ENCODE measurements at places on chromosomes 12 and 14.

GRCh38 chr12:65430571-65431306 lies 152.3 kb downstream of the MSRB3 start:
- DNase-seq = no peak

DNA sequence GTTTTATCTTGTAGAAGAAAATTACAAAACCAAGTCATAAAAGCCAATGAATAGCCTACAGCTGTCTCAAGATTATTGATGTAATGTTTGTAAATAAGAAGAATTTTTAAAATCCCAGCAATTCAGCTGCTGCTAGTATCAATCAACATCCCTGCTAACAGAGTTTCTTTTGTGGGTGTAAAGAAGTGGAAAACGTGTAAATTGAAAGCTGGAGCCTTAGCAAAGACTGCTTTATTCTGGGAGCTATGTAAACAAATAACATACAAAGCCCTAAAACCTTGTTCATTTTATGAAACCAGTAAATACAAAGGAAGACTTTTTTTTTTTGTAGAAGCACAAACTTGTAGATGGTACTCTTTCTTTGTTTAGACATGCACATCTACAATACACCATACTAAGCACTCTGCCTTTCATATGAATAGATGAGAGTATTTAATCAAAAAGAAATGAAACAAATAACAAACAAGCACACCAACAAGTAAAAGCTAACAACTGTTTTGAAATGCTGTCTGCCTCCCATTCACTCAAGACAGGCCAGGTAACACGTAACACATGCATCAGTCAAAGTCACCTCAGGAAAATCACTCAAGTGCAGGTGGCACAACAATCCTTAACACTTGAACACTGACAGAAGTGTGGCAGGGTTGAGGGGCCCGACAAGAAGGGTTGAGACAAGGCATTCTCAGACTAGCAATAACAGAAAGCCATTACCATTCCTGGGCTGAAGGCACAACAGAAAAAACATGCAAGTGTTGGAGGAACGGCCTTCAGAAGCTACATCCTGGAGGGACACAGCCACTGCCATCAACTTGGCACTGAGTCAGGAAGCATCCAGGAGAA lies 1364.0 kb upstream of the SEL1L start:
- no peak for DNase-seq

GRCh38 chr12:112239881-112240280 lies 114.5 kb downstream of the TRAFD1 start:
- no peak for DNase-seq

DNA sequence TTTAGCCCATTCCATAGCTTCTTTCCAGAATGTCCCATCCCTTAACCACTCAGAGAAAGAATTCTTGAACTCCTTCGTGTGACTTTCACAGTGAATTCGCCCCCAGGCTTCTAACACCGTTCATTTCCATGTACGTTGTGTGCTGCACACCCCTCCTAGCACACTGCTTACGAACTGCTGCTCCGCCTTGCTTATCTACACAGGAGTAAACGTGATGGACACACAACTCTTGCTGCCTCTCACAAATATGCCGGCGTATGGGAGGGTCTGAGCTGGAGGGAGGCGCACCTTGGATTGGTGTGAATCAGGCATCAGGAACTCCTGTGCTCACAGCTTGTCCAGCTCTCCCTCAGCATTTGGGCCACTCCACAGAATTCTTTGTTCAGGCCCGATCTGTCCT lies 3.9 kb upstream of the ADGRD1 start:
- DNase-seq = no peak

DNA sequence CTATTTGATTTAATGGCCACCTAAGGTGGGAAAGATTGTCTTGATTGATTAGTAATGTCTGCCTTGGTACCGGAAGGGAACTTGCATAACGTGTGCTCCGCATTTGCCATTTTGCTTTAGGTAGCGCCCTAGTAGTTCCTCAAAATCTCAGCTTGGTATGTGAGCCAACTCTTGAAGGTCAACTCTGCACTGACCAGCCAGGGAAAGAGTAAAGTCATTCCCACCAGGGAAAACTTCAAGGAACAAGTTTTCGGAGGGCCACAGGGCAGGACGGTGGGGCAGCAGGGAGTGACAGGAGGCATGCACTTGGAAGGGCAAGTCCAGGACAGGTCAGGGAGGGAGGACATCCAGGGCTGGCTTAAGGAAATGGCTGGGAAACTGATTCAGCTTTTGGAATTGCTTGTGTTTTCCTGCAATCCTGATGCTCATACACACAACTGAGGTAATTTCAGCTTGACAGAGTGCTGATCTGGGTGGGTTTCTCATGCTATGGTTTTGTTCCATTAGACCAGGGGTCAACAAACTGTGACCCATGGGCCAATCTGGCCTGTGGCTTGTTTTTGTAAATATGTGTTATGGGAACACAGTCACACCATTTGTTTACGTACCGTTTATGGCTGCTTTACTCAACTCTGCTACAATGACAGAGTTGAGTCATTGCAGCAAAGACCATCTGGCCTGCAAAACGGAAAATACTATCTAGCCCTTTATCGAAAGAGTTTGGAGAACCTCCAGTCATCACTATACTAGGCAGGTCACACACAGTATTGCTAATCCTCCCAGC lies 184.5 kb downstream of the RBM19 start:
- DNase-seq = no peak

DNA sequence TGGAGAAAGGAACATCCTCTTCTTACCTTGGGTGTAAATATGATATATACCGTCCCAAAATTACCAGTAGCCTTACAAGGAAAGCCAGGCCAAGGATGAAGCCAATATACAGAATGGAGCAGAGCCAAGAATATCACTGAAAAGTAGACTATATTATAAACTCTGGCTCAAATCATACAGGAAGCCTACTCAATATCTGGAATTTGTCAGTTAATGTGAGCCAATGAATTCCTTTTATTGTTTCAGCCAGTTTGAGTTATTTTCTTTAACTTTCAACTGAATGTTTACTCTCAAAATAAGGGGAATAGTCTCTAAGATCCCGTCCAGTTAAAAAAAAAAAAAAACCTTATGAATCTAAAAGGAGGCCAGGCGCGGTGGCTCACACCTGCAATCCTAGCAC lies 9.8 kb upstream of the DENND5B start:
- DNase-seq = no peak

DNA sequence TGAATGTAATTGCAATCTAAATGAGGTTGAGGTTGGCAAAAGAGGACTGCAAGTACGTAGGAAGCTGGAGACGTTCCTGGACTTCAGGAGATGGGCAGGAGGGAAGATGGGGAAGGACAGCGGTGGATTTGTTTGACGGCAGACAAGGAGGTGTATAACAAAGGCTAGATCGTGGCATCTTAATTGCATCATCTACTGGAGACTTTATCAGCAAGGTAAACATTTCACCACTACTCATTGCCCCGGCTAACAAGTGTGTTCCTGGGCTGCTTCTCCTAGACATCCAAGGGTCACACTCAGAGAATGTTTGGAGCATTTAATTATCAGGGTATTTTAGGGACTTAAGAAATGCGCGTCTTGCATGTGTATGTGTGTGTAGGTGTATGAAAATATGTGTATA lies 128.5 kb downstream of the KCNK10 start:
- no peak for DNase-seq

GRCh38 chr12:32893043-32893442 lies 3.5 kb downstream of the PKP2 start:
- no peak for DNase-seq

GRCh38 chr14:42229976-42230375 lies 623.3 kb downstream of the LRFN5 start:
- DNase-seq = no peak

- DNase-seq = no peak
Measured at GRCh38 chr14:101731187-101732080, 30.1 kb upstream of the PPP2R5C start.

DNA sequence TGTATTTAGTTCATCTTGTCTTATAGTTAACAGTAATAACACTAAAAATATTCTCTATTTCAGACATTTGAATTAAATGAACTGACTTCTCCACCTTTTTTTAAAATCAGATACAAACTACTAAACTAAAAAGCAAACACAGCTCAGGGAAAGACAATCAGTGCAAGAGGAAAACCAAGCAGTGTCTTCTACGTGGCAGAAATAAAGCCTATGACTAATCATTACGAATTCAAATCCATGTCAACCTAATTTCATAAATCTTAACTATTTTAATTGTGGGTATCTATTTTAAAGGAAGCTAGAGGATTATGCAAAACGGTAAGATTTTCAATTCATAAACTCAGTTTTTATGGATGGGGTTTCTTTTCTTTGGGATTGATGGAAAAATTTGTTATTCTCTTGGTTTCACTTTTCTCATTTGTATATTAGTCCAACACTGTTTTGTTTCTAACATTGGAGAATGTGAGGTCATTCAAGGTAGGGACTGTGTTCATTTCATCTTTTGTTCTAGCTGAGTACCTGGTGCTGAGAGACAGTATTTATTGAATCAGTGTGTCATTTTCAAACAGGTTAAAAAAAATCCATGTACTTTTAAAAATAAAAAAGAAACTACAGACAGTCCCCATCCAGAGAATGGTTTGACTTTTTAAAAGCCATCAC lies 12.8 kb upstream of the PALS1 start:
- no peak for DNase-seq

- no peak for DNase-seq
Measured at GRCh38 chr12:101806265-101806664, 24.5 kb downstream of the GNPTAB start.

- DNase-seq = no peak
Measured at GRCh38 chr14:104782808-104783139, 12.8 kb downstream of the AKT1 start.

DNA sequence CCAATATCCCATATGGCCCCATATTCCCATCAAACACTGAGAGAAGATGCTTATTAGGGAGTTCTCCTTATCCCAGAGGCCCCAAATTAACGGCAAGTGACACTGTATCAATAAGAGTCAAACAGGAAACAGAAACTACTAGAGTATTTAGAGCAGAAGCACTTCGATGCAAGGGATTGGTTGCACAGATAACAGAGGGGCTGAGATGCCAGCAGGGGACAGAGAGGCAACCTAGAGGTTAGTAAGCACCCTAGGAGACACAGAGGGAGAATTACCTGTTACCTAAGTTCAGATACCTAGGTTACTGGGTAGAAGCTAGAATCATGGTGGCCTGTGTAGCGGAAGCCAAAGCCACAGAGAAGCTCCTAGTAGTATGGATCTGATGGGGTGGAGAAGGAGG lies 2.9 kb downstream of the HEBP1 start:
- DNase-seq = no peak

GRCh38 chr12:70692681-70693288 lies 55.6 kb upstream of the PTPRB start:
- DNase-seq = peak; percentile 7

DNA sequence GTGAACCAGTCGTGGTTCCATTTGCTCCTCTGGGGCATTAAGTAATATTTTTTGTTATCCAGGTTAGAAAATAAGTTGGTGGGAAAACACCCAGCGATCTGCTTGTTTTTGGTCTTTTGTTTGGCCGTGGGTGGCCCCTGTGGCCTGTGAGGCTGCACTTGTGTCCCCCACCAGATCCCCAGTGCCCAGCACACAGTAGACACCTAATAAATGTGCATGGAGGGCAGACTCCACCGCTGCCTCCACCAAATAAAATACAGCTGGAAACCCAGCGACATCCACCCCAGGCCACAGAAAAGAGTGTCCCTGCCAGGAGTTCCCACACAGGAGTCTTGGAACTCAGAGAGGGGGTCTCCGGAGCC lies 8.3 kb upstream of the PPP1R13B start:
- no peak for DNase-seq

- DNase-seq = no peak
Measured at GRCh38 chr14:60051721-60052221, 40.0 kb upstream of the PCNX4 start.

- DNase-seq = no peak
Measured at GRCh38 chr14:57928732-57929131, 62.8 kb upstream of the SLC35F4 start.

DNA sequence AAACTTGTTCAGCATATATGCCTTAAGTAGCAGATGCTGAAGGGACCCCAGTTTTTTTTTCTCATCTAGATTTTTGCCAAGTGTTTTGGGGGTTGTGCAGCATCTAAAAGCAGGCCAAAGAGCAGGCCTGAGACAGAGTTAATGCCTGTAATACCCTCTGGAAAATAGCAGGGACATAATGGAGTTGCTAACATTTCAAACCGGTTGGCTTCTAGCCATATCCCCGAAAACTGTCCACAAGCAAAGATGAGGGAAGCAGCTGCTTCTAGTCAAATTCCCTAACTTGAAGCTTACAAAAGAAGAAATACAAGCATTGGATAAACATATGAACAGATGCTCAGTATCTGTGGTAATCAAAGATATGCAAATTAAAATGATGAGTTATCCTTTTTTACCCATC lies 52.1 kb upstream of the AEBP2 start:
- no peak for DNase-seq

GRCh38 chr12:109875572-109876131 lies 4.7 kb downstream of the GLTP start:
- DNase-seq = no peak
